Stimulated activated CD4-positive, alpha-beta T cell treated with anti-CD3 and anti-CD28 coated beads, Interleukin-1b, Interleukin-23, amount 100 ng/mL, for 48 hours (primary cell): ENCODE measurements at places on chromosomes 4 and X.

DNA sequence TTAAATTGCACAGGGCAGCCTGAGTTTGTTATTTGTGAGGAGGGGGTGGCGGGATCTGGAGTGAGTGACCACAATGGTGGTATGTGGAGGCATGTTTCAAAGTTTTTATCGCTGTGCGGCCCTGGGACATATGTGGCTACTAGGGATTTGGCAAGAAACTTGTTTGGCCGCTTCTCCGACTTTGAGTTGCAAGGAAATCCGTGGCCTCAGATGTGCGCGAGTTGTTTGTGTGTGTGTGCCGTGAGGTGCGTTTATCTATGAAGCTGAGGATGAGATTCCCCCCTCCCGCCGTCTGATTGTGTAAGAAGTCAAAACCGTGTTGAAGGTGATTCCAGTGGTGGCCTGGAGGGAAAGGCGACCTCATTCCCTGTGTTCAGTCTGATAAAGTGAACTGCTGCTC lies 1.4 kb downstream of the JADE3 start:
- no peak for DNase-seq

DNA sequence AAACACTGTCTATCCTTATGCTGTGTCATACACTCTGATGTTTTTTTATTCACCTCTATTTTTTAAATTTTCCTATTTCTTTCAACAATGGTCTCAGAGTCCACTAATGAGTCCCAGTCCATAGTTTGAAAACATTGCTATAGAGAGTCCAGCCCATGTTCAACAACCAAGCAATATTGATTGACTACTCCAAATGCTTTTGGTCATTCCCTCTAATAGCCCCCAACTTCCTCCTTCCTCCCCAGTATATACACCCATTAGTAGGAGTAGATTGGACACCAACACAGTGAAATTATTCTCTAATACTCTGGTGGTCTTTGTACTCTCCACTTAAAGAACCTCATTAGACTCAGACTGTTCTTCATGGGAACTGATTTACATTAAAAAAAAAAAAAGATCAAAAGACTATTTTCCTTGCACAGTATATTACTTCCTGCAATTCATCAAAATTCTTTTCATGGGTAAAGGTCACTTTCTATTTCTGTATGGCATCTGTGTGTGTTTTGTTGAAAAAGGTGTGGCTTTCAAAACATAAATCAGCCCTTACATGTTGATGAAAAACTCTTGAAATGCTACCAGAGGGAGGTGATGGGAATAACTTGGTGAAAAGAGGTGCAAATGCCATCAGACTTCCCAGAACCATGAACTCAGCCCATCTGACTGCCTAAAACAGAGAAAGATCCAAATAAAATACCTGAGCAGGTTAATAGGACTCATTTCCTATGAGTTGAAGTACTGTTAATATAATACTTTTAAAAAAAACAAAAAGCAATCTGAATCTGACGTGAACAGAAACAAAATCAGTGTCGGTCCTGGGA lies 250.3 kb upstream of the KLF3 start:
- no peak for DNase-seq

DNA sequence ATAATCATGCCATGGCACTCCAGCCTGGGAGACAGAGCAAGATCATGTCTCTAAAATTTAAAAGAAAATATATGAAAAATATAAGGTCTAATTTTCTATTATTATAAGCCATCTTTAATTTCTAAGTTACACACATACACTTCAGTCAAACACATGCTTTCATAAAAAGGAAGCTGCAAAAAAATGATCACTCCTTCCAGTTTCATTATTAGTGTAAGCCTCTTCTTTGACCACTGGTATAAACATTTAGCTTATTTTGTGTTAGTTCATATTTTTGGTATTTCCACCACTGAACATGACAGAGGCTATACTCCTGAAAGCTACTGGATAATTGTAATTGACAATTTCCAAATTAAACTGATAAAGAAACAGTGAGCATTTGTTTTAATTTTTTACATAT lies 163.3 kb upstream of the USP38 start:
- no peak for DNase-seq

DNA sequence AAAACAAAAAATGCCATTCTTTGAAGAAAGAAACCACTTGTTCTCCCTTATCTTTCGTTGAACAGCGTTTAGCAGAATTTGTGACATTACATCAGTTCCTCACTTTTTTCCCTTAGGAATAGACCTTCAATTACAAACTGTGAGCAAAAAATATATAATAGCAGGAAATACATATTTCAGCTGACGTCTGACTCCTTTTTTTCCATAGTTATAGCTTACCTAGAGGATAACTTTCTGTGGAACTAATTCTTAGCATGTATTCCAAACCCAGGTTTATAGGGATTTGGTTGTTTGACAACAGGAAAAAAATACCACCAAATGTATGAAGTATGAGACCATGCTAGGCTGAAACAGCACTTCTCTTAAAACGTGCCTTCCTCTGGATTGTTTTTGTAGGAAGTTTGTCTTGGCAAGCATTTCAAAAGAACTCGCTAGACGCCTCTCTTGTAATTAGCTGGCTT lies 2.0 kb upstream of the LIMCH1 start:
- DNase-seq, result no peak

DNA sequence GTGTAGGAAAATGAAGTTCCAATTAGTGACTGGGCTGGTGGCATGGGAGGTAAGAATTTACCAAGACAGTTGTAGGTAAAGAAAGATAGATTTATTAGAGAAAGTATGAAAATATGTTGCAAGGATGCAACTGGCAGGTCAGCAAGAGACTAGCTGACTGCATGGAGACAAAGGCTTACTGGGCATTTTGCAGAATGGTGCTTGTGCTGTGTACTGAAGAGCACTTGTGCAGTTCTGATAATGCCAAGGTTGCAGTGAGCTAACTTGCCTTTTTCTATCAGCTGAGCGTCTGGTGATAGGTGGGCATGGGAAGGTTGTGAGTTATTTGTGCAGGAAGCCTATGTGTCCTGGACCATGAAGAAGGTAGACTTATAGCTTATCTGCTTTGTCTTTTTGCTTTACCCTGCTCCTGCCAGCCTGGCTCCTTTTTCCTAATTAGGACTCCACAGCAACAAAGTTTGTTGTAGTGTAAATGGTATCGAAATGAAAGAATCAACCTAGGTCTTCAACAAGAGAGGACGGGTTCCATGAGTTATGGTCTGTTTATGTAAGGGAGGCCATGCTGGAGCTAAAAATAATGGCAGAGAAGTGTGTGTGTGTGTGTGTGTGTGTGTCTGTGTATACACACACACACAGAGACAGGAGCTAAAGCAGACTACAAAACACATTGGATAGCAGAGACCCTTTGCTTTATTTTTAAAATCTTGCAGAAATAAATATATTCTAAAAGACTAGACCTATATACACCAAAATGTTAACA lies 15.0 kb downstream of the BST1 start:
- DNase-seq, result no peak

DNA sequence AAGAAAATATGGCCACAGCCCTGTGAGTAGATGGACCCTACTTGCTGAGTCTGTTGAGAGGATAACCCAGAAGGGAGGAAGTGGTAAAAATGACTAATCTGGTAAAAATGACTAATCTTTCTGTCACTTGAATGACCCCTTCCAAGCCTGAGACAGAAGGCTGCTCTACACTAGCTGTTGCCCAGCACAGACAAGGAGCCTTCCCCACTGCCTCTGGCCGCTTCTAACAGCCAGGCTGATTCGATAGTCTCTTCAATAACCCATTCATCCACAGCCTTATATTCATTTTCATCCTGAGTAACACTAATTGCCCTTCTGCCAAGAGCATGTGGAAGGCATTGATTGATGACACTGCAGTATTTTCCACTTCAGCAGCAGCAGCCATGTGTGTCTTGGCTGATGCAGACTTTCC lies 18.4 kb downstream of the MAGEB17 start:
- DNase-seq, result no peak

DNA sequence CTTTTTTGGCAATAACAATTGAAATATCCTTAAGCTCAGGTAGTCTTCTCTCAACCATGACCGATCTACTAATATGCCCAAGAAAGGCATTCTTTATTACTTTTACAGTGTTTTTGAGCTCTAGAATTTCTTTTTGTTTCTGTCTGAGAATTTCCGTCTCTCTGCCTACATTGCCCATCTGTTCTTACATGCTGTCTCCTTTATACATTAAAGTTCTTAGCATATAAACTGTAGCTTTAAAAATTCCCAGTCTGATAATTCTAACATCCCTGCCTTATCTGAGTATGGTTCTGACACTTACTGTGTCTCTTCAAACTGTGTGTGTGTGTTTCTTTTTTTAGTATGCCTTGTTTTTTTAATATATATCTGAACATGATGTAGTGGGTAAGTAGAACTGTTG lies 658.1 kb downstream of the GRID2 start:
- no peak for DNase-seq

- DNase-seq, result no peak
Observed at GRCh38 chrX:94914235-94914634, 1240.2 kb downstream of the FAM133A start.

DNA sequence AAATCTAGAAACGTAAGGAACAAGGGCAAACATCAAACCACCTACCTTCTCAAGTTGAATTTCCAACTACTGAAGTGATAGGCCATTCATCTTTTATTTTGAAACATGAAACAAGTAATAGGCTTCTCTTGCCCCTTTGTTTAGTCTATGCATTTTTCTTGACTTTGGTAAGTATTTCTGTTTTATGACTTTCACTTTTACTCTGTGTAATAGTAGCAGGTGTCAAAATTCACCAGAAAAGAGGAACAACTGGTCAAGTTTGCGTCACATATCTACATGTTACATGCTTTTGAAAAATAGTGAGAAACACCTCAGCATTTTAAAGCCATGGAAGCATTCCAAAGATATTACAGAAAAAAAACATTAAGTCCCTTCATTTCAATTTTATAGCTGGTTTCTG lies 157.1 kb upstream of the FTHL17 start:
- no peak for DNase-seq

GRCh38 chr4:183057255-183057654 lies 41.8 kb upstream of the WWC2 start:
- no peak for DNase-seq

DNA sequence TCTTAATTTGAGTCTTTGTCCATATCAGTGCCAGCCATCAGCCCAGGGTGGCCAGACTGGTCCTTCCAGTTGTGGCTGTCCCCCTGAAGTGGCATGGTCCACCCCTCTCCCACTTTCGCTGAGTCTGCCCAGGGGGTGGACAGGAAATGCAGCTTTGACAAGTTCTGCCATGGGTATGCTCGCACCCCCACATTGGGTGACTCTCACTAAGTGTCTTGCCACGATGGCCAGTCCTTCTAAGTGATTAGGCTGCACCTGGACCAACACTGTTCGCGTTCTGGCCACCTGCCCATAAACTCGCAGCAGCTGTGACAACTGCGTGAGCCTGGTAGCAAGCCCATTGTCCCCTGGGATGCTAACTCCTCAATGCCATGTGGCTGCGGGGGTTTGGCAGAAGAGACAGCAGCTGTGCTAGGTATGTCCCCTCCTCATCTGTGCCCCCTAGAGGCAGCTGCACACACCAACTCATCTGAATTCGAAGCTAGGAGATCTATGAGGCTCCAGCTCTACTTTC lies 10.0 kb upstream of the LNX1 start:
- no peak for DNase-seq

DNA sequence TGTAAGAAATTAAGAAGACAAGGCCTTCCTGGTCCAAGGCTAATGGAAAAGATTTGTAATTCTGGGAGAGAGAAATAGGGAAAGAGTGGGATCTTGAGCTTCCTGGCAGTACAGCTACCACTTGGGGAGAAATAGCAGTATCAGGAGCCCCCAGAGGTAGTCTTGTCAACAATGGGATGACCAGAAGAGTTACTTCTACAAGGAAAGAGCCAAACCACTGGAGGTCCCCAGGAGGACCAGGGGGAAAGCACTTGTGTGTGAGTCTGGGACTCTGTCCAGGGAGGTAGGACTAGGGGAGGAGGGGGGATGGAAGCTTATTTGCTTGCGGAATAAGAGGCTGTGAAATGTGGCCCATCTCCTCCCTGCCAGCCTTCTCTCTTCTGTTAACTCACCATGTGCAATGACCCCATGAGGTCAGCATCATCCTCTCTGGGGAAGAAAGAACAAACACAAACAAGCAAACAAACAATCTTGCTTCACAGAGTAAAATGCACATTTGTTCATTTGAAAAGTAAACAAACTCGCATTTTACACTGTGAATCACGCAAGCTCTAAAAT lies 160.1 kb downstream of the STK32B start:
- no peak for DNase-seq

GRCh38 chrX:27241981-27242380 lies 221.2 kb downstream of the PPP4R3C start:
- no peak for DNase-seq

GRCh38 chr4:117560329-117560728 lies 474.0 kb upstream of the NDST3 start:
- no peak for DNase-seq

DNA sequence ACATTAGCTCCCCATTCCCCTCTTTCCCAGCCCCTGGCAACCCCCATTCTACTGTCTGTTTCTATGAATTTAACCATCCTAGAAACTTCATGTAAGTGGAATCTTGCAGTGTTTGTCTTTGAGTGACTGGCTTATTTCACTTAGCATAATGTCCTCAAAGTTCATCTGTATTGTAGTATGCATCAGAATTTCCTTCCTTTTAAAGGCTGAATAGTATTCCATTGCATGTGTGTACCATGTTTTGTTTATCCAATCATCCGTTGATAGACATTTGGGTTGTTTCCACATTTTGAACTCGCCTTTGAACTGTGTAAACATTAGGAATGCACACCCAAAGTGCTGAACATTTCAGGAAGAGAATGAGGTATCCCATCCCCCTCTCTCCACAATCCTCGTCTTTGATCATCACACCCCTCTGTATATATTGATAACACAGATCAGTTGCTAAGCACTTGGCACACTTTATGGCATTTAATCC lies 56.4 kb upstream of the PLAC1 start:
- DNase-seq, result no peak

DNA sequence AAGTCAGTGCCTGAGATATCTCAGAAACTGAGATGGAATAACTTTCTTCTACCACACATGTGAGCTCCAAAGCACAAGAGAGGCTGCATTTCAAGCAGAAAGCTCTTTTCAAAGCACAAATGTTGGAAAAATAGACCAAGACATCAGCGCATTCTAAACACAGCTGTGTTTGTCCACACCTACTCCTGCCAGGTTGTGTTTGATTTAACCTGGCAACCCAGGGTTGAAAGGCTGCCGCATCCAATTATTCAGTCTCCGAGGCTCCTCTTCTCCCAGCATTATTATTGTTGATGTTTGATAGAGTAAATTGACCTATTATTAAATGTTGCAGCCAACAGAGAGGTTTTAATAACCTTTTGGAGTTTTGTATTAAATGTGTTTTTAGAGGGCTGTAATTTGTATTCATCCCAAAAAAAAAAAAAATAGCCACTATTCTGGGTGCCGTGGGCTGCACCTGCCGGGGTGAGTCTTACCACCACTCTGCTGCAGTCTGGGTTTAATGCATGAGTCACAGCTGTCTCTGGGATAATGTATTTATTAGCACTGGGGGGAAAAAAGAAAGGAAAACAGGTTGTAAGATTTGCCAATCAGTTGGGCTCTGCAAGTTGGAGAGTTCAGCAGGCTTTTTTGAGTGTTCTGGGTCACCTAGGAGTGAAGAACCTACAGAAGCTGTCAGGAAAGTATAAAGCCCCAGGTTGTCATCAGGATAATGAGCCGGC lies 105.2 kb upstream of the NOCT start:
- no peak for DNase-seq
